ENCODE measurements at places on chromosomes 1 and 21.

GRCh38 chr1:68814067-68814466 lies 317.2 kb upstream of the DEPDC1 start:
- DNase-seq = no peak

GRCh38 chr1:196403803-196404690 lies 204.2 kb downstream of the KCNT2 start:
- no peak for DNase-seq

DNA sequence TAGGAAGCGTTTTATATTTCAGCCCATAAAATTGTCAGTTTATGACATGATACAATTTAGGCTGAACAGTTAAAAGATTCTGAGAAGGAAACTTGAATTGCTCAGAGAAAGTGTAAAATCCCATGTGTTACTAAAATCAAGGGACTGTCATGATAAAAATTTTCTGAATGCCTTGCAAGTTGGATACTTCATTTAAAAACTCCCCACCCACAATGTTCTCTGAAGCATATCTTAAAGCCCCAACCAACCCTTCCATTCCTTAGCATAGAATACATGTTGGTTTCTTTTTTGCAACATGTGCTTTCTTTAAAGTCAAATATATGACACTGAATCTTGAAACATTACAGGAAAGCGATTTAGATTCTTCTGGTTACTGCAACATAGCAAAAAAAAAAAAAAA lies 97.4 kb downstream of the MRPL39 start:
- no peak for DNase-seq

DNA sequence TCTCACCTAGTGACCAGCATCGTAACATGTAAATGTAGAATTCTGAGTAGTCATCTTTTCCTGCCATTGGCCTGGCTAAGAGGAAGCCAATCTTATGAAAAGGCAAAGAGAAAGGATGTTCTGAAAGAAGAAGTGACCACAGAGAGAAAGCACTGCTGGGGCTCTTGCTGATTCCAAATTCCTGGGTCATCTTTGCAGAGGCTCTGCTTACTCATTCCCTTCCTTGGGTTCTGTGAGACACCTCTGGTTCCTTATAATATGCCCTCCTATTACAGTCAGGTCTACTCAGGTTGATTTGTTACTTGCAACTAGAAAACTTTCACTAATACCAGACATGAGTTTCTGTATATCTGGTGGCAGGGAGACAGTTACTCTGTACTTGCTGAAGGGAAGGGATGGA lies 198.8 kb upstream of the C8B start:
- DNase-seq = no peak

DNA sequence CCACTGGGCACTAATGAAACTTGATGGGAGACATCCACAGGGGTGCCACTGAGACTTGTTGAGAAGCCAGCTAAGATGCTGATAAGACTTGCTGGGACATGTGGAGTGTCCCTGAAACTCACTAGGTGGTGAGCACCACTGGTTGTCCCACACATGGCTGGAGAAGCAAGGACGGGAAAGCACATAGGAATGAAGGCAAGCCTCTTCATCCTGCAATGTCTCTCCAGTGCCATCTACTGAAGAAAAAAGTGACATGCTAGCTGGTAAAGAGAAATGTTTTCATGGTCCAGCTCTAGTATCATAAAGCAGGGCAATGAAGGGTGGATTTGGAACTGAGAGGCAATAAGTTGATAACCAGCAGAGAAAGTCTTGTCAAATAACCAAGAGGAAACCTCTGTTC lies 283.0 kb downstream of the PAPPA2 start:
- no peak for DNase-seq

- no peak for DNase-seq
Measured at GRCh38 chr1:180907313-180908055, 5.2 kb upstream of the KIAA1614 start.

- no peak for DNase-seq
Measured at GRCh38 chr21:31665397-31665796, 5.9 kb downstream of the SOD1 start.

GRCh38 chr1:14062669-14063068 lies 362.7 kb downstream of the PRDM2 start:
- no peak for DNase-seq

GRCh38 chr1:156104065-156104810 lies 10.3 kb upstream of the LMNA start:
- no peak for DNase-seq

GRCh38 chr1:3777078-3777547 lies 4.6 kb downstream of the SMIM1 start:
- DNase-seq = no peak

DNA sequence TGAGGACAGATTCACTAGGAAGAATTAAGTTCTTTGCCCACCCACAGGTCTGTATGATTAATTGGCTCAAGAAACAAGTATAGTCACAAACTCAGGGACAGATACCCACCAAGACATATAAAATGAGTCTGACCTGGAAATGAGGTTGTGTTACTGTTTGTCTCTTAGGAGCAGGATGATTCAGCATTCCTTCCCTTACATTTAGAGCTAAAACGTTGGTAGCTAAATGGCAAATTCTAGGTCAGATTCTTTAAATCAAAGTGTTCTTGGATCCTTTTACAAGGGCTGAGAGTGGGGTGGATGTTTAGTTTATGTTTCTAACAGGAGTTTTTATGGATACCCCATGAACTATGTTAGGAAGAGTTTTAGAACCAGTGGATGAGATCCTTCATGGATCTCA lies 4.7 kb downstream of the RIMKLA start:
- no peak for DNase-seq

GRCh38 chr1:182268669-182269068 lies 122.9 kb downstream of the GLUL start:
- no peak for DNase-seq

DNA sequence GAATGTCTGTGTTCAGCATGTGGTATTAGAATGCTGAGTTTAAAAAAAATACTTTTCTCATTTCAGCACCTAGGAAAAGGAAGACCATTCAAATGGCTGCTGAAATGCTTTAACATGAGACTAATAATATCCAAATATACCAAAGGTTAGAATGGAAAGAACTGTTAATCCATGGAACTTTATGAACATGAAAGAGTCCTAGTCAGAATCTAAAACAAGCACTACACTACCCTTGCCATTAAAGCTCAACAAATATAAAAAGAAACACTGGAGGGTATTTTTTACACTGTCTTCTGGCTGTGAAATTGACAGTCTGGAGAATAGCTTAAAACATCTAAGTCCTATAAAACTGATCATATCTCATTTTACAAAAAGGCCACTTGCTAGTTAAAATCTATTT lies 112.9 kb upstream of the HP1BP3 start:
- DNase-seq = no peak

- DNase-seq = no peak
Measured at GRCh38 chr1:147600119-147601111, 59.1 kb downstream of the BCL9 start.

Data from AG04450 (cell line).